ENCODE measurements at places on chromosomes 16 and 17.

- DNase-seq = no peak
Measured at GRCh38 chr16:77570574-77570973, 135.7 kb upstream of the ADAMTS18 start.

- DNase-seq = no peak
Measured at GRCh38 chr16:50664270-50664669, 16.8 kb downstream of the SNX20 start.

GRCh38 chr17:56305007-56305406 is 151.7 kb downstream of the ANKFN1 start:
- DNase-seq = no peak

DNA sequence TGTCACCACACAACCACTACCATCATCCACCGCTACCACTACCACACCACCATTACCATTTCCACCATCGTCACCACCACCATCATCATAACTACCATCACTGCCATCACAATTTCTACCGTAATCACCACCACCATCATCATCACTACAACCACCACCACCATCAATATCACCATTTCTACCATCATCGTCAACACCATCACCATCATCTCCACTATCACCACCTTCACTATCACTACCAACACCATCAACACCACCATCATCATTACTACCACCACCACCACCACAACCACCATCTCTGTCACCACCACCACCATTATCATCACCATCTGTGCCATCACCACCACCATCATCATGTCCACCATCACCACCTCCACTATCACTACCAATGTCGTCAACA is 524.5 kb upstream of the C16orf82 start:
- DNase-seq = no peak

DNA sequence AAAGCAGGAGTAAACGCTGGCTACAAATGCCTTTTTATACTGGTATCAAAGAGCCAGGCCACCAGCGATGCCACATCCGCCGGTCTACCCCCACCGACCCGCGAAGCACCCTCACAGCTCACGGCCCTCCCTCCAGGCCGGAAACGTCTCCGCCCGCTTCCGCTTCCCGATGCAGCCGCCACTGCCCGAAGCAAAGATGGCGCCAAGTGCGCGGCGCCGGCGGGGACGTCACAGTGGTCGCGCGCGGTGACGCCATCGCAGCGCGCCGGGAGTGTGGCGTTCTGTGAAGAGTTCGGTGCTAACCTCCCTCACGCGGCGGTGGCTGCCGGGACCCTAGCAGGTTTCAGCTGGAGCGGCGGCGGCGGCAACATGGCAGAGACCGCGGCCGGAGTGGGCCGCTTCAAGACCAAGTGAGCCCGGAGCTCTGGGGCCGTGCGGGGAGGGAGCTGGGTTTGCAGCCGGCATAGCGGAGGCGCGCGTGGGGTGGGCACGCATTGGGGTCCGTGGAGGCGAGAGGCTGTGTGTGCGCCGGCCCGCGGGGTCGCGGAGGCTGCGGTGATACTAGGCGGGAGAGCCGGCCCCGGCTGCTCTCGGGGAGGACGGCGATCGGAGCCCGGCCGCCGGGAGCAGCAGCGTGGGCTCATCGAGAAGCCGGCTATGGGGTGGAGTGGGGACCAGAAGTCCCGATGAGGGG is at the start of gene TBL3:
TBL3 (plus strand) TSS at position 258 of the 694 bp plus-strand sequence; CDS start at position 370, 112 bp downstream.
- peak; percentile 94 for DNase-seq

DNA sequence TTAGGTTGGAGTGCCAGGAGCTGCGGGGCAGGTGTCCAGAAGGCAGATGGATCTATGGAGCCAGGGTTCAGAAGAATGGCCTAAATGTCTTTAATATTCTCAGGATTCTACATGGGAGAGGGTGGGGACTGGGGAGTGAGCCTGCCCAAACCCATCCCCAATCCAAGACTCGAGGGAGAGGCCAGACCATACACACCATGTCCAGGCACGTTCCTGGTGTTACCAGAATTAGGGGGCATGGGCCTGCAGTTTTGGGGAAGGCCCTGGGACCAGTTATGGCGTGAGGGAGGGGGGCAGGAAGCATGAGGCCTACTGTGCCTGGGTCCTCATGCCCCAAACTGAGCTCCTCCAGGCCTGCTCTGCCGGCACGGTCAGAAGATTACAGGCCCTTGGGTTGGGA is 1.9 kb downstream of the TAX1BP3 start:
- DNase-seq = no peak
